ENCODE measurements at places on chromosomes 7 and 10. TPM values are rescaled to one million over a fixed set of nuclear protein-coding genes. Genes with fewer than 3 reads are reported as not detected.

CPA2 gene
- total RNA-seq, result 0.43 TPM

AGAP5 gene
- total RNA-seq, result 4.7 TPM

ZNF727 gene
- total RNA-seq, result 2.9 TPM

GPR26 gene
- total RNA-seq, result not detected

NPSR1 gene
- total RNA-seq, result not detected

GPR22 gene
- total RNA-seq, result not detected

ZNF239 gene
- total RNA-seq, result 5.5 TPM

PAPOLB gene
- total RNA-seq, result 0.39 TPM

SH2B2 gene
- 2.5 TPM for total RNA-seq

FAM221A gene
- total RNA-seq, result 1.4 TPM

EPHB4 gene
- total RNA-seq, result 34.0 TPM

CTBP2 gene
- 49.1 TPM for total RNA-seq

ADAMTS14 gene
- 0.91 TPM for total RNA-seq

INA gene
- total RNA-seq, result 0.13 TPM

DNAJC1 gene
- total RNA-seq, result 78.4 TPM

NME8 gene
- not detected for total RNA-seq

CHST15 gene
- total RNA-seq, result 73.6 TPM

PPP1R17 gene
- not detected for total RNA-seq

GPER1 gene
- 18.0 TPM for total RNA-seq

SPAM1 gene
- total RNA-seq, result not detected

PRSS37 gene
- not detected for total RNA-seq

LIPJ gene
- total RNA-seq, result 0.11 TPM

EBF3 gene
- total RNA-seq, result 8.4 TPM

OR6B1 gene
- not detected for total RNA-seq

TMEM229A gene
- not detected for total RNA-seq

OPN1SW gene
- total RNA-seq, result not detected

WDR86 gene
- total RNA-seq, result 9.0 TPM

PIK3AP1 gene
- total RNA-seq, result 0.26 TPM

LRRC17 gene
- 1.6 TPM for total RNA-seq

PRRT4 gene
- 0.11 TPM for total RNA-seq

PKD1L1 gene
- total RNA-seq, result 0.13 TPM

MMP21 gene
- not detected for total RNA-seq

BMPER gene
- total RNA-seq, result 181 TPM

EPO gene
- total RNA-seq, result not detected

NUP205 gene
- total RNA-seq, result 37.4 TPM

CPN1 gene
- total RNA-seq, result not detected

SLC39A12 gene
- total RNA-seq, result under 0.01 TPM

CARD11 gene
- under 0.01 TPM for total RNA-seq

CHAT gene
- not detected for total RNA-seq

CWF19L1 gene
- total RNA-seq, result 21.8 TPM

SND1 gene
- 226 TPM for total RNA-seq
